ENCODE measurements at places on chromosomes 3 and 15. TPM values are rescaled to one million over a fixed set of nuclear protein-coding genes. Genes with fewer than 3 reads are reported as not detected.

ATP13A5 gene
- polyA plus RNA-seq: 0.68 TPM

GRCh38 chr15:25568751-25569150, 129.9 kb upstream of the UBE3A start:
- DNase-seq: peak; percentile 1

SPINK8 gene
- polyA plus RNA-seq: not detected

DNA sequence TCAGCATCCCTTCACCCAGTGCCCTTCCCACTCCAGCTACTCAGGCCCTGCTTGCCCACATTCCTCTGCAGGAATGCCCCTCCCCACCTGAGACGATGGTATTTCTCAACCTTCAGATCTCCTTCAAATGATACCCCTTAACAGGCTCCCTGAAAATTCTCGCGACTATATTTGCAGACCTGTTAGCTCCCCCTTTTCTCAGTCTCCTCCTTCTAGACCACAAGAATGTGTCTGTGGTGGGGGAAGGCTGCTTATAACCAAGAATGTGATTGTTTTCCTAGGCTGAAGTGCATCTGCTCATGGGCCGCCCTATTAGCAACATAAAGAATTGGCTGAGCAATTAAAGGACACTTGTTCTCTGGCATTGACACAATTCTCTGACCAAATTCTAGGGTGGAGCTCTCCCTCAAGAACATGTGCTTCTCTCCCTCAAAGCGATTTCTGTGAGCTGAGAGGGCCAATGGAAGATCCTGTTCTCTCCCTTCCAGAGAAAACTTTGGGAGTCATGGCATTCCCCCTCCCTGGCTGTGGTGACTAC, 19.1 kb upstream of the LIMD1 start:
- no peak for DNase-seq

CHRNA3 gene
- polyA plus RNA-seq: 0.29 TPM

CEMIP gene
- 31.0 TPM for polyA plus RNA-seq
